ENCODE measurements at places on chromosomes 3 and 15.

- no peak for DNase-seq
Observed at GRCh38 chr3:73716418-73716817, 91.7 kb upstream of the PDZRN3 start.

DNA sequence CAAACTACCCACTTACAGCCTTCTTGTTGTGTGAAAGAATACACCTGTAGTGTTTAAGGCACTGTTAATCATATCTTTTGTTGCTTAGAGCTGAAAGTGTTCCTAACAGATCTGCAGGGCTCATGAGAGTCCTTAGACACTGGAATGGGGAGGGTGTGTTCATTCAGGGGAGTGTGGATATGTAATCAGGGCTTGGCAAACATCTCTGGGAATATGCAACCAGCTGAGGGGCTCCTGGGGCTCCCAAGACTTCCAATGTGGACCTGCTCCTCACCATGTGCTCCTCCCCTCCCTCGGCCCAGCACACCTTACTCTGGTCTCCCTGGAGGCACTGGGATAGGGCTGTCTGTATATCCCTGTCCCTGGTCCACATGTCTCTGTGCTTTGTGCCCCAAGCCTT is 30.3 kb upstream of the MFSD1 start:
- no peak for DNase-seq

- DNase-seq = no peak
Observed at GRCh38 chr3:98233468-98233867, 30.6 kb upstream of the OR5H6 start.

- DNase-seq = peak; percentile 12
Observed at GRCh38 chr3:138781012-138781470, 53.7 kb downstream of the PIK3CB start.

- DNase-seq = no peak
Observed at GRCh38 chr3:71521940-71522876, 61.3 kb downstream of the FOXP1 start.
